MM.1S (cell line): ENCODE measurements at places on chromosomes 3 and 15.

DNA sequence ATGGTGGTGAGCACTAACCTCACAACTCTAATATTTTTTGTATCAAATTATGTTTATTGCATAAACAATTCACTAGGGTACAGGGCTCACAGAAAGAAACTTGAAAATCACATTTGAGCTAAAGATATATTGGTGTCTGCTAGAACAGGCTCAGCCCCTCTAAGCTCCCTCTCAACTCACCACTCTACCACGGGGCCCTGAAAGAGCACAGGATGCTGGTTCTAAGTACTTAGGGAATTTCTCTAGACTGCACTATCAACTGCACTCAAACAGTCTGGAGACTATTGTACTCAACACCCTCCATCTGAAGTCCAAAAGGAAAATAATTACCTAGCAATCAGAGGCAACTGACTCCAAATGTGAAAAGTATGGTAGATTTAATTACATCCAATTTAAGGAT is 98.7 kb upstream of the STRIT1 start:
- H3K4me3 ChIP-seq = no peak overlapping the region
- no peaks in the 10 kb centered on the region for H3K27me3 ChIP-seq

DNA sequence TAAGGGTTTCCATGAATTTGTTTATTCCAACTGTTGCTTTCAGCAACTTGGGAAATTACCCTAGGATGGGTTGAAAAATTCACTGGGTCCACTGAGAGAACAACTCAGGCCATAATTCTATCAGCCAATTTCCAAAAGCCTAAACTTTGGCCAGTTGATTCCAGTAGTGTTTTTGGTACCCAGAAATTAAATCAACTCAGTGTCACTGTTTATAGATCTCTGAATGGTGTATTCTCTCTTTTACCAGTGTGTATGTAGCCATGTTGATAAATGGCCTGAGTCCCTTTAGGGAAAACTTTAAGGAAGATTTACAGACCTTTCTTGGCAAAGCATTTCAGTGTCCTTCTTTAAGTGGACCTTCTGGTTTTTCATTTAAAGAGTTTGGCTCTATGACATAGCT is 636.4 kb downstream of the OTOL1 start:
- no peak overlapping the region for H3K27ac ChIP-seq
- no peaks in the 10 kb centered on the region for H3K36me3 ChIP-seq
- no peaks in the 10 kb centered on the region for H3K27me3 ChIP-seq
- H3K4me3 ChIP-seq = no peak overlapping the region
- DNase-seq = no peak

DNA sequence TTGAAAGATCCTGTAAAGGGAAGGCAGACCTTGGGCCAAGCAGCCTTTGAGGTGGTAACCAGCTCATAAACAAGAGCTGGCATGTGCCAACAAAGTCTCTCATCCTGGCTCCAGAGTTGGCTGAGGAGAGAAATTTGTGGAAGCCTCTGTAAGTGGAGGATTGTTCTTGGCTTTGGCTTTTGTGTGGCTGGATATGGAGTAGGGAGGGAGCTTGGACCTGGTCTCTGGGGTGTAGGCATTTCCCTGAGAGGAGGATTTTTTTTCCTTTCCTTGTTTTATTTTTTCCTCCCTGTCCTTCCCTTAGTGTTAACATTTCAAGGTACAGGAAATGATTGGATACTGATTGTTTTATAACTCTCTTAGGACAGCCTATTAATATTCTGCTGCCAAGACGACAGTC is 60.8 kb downstream of the ZNF609 start:
- no peak for DNase-seq
- no peaks in the 10 kb centered on the region for H3K36me3 ChIP-seq
- H3K27ac ChIP-seq = no peak overlapping the region
- H3K27me3 ChIP-seq = no peaks in the 10 kb centered on the region
- H3K4me1 ChIP-seq = no peaks in the 10 kb centered on the region

- H3K4me3 ChIP-seq = no peak overlapping the region
- H3K27me3 ChIP-seq = no peaks in the 10 kb centered on the region
- no peak for DNase-seq
- H3K27ac ChIP-seq = no peak overlapping the region
- no peaks in the 10 kb centered on the region for H3K4me1 ChIP-seq
Observed at GRCh38 chr3:89049119-89049518, 58.3 kb upstream of the EPHA3 start.

DNA sequence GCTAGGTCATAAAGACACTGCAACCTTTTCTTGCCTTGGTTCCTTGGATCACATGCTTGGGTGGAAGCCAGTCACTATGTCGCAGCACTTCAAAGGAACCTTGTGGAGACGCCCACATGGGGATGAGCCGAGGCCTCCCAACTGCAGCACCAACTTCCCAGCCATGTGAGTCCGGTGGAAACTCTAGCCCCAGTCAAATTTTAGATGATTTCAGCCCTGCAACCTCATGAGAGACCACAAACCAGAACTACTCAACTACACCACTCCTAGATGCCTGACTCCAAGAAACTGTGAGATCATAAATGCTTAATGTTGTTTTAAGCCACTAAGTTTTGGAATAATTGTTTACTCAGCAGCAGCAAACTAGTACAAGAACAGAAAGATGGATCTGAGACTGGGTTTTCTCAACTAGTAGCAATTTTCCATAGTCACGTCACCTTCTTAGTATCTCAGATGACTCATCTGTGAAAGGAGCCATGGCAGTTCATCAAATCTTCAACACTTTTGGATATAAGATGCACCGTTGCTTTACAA is 86.5 kb downstream of the MB21D2 start:
- H3K4me1 ChIP-seq = no peaks in the 10 kb centered on the region
- H3K27me3 ChIP-seq = no peaks in the 10 kb centered on the region
- no peak overlapping the region for H3K27ac ChIP-seq
- H3K4me3 ChIP-seq = no peak overlapping the region

- no peaks in the 10 kb centered on the region for H3K27me3 ChIP-seq
- H3K36me3 ChIP-seq = no peaks in the 10 kb centered on the region
- DNase-seq = no peak
- H3K4me1 ChIP-seq = peaks cover 12% of the 10 kb centered on the region
- H3K27ac ChIP-seq = no peak overlapping the region
Observed at GRCh38 chr3:100089812-100090668, 24.3 kb downstream of the FILIP1L start.

DNA sequence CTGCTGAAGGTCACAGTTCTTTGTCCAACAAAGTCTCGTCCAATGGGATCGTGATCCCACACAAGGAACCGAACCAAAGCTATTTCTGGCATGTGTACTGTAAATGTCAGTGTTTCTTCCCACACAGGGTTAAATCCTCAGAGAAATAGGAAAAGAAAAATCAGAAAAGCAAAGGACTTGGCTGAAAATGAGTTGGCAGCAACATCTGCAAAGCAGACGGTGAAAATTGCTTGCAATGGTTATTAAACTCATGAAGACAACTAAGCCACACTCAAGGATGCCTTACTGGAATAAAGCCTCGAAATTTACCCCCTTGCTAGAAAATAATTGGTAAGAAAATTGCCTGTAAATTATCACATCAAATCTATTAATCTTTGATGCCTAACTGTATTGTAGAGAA is 195.2 kb upstream of the STRIT1 start:
- DNase-seq = no peak
- no peaks in the 10 kb centered on the region for H3K4me1 ChIP-seq
- H3K36me3 ChIP-seq = no peaks in the 10 kb centered on the region
- H3K27ac ChIP-seq = no peak overlapping the region
- H3K27me3 ChIP-seq = no peaks in the 10 kb centered on the region
- H3K4me3 ChIP-seq = no peak overlapping the region

GRCh38 chr15:78243491-78243941 is 9.2 kb upstream of the ACSBG1 start:
- H3K27me3 ChIP-seq = peaks cover 7% of the 10 kb centered on the region
- H3K36me3 ChIP-seq = no peaks in the 10 kb centered on the region
- H3K4me3 ChIP-seq = no peak overlapping the region
- no peak for DNase-seq
- H3K27ac ChIP-seq = no peak overlapping the region
- no peaks in the 10 kb centered on the region for H3K4me1 ChIP-seq

DNA sequence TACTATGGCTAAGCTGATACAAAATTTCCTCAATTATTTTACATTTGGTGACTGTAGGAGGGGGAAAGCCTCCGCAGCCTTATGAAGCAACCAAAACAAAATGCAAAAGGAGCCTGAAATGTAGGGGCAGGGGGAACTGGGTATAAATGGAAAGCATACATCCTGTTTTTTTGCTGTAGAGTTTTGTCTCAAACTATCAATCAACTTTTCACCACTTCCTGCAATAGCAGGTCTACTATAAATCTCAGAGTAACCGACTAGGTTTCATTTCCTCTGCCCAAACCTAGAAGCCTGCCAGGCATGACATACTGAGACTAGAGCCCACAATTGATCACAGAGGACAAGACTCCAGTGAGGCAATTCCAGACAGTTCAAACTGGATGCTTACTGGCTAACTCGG is 91.3 kb downstream of the SHQ1 start:
- peak; percentile 92 for DNase-seq
- peaks cover 21% of the 10 kb centered on the region for H3K4me1 ChIP-seq
- no peaks in the 10 kb centered on the region for H3K27me3 ChIP-seq

- H3K4me3 ChIP-seq = no peak overlapping the region
- DNase-seq = no peak
- no peaks in the 10 kb centered on the region for H3K4me1 ChIP-seq
- no peak overlapping the region for H3K27ac ChIP-seq
- no peaks in the 10 kb centered on the region for H3K27me3 ChIP-seq
Observed at GRCh38 chr3:80535286-80535685, 767.5 kb upstream of the ROBO1 start.

- no peak overlapping the region for H3K27ac ChIP-seq
- H3K36me3 ChIP-seq = no peaks in the 10 kb centered on the region
- DNase-seq = no peak
Observed at GRCh38 chr15:81498294-81498693, 124.3 kb upstream of the TMC3 start.

GRCh38 chr3:171556148-171556547 is 95.9 kb upstream of the TNIK start:
- no peaks in the 10 kb centered on the region for H3K27me3 ChIP-seq
- H3K4me3 ChIP-seq = no peak overlapping the region
- H3K4me1 ChIP-seq = no peaks in the 10 kb centered on the region
- H3K36me3 ChIP-seq = no peaks in the 10 kb centered on the region
- no peak for DNase-seq
- H3K27ac ChIP-seq = no peak overlapping the region

DNA sequence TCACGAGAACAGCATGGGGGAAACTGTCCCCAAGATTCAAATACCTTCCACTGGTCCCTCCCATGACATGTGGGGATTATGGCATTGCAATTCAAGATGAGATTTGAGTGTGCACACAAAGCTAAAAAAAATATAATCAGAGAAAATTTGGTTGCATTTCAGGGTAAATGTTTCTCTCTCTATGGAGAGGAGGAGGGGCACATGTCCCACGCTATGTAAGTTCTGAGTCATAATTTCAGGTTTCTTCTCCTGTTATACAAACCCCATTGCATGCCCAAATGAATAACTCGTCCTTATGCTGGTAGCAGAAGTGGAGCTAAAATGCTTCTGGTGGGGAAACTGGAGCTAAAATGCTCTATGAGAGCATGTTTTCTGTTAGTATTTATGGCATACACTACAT is 209.7 kb upstream of the DCBLD2 start:
- no peaks in the 10 kb centered on the region for H3K4me1 ChIP-seq
- H3K4me3 ChIP-seq = no peak overlapping the region

- H3K36me3 ChIP-seq = no peaks in the 10 kb centered on the region
- H3K27ac ChIP-seq = peak overlapping the region; percentile 95
- DNase-seq = peak; percentile 34
- no peaks in the 10 kb centered on the region for H3K27me3 ChIP-seq
Observed at GRCh38 chr3:30659270-30660130, 53.1 kb downstream of the TGFBR2 start.

DNA sequence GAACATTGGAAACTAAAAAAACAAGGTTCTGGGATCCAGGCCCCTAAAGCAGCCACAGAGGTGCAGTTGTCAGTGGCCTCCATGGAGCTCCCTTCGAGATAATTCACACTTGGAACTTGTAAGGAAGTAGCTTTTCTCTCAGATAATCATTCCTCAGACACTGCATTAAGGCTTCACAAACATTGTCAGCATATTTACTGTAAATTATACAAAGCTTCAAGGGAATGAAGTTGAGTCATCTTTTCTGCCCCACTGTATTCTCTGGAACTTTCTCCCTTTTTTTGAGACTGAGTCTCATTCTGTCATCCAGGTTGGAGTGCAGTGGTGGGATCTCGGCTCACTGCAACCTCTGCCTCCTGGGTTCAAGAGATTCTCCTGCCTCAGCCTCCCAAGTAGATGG is 7.1 kb downstream of the BLOC1S6 start:
- DNase-seq = no peak
- no peaks in the 10 kb centered on the region; the same call in 1 of the 2 replicates for H3K36me3 ChIP-seq
- H3K4me3 ChIP-seq = no peak overlapping the region
- H3K4me1 ChIP-seq = peaks cover 1% of the 10 kb centered on the region
